Non-pigmented ciliary epithelial cell (primary cell): ENCODE measurements at places on chromosomes 7 and 10.

DNA sequence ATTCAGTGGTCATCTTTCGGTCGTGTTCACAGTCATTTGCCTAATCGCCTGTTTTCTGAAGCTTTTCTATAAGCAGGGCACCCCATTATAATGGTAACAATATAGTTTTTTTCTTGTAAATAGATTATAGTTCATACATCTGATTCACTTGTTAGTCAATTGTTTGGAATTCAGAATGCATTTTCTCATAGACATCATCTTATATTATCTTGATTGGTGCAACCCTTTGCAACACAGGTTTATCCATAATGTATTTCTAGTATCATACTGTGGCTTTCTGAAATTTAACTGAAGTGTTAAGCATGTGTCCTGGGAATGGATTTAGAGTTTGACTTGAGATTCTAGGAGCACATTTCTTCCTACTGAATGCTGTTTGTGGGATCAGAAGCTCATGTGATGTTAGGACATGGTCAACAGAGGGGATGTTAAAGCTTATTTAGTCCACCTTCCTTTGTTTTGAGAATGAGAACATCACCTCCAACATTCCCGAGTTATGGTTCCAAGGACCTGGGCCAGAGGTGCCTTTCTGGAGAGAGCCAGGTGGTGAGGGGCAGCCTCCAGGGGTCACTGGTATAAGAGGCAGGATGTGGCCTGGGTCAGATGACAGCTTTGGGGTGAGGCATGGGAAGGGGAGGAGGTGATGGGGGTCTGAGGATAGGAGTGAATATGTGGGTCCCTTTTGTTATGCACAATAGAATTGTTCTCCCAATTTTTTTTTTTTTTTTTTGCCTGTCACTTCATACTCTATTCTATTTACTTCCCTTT lies 415.6 kb downstream of the EXOC4 start:
- no peak for DNase-seq

- peak; percentile 42 for DNase-seq
Measured at GRCh38 chr10:32000937-32001336, 55.3 kb downstream of the KIF5B start.

GRCh38 chr10:121435099-121435875 lies 163.0 kb downstream of the FGFR2 start:
- DNase-seq, result no peak

DNA sequence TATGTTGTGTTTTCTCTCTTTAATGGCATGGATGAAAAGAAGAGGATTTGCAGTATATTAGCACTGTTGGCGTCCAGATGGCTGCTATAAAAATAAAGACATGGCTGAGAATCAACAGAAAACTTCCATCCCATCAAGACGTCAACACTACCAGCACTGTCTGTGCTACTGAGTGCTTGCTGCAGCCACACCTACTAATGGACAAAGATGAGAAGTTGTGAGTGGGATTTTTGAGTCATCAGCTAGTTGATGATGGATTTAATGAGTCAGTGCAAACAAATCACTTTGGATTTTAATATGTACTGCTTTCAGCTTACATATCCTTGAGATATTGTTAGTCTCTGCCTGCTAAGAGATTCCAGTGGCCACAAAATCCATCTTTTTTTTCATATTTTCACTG lies 631.0 kb upstream of the ANKRD30A start:
- DNase-seq, result peak; percentile 64

DNA sequence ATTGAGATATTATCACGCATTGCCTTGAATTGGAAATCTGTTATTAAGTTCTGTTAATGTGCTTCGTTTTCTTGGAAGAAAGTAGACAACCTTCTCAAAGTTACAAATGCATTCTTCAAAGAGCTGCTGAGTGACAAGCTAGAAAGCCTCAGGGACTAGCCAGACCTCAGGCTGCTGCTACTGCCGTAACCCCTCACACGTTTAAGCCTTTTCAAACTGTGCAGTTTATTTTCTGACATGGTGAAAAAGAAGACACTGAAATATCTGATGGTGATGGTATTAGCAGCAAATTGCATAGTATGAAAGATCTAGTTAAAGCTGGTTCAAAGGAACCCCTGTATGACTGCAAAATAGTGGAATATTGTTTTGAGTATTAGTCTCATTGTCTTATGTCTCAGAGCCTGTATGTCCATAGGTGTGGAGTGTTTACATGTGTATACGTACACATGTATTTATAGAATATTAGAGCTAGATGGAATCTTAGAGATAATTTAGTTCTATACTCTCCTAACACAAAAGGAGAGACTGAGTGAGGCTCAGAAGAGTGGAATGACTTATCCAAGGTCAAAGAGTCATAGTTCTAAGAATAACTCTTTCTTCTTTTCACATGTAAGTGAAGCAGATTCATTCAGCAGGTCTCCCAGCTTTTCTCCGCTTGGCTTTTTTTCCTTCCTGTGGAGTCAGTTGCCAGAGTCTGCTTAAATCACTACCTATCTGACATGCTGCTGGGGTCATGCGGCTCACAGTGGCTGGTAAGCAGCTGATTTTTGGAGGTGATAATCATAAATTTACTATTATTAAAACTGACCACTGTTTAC lies 431.9 kb downstream of the PLXDC2 start:
- no peak for DNase-seq

DNA sequence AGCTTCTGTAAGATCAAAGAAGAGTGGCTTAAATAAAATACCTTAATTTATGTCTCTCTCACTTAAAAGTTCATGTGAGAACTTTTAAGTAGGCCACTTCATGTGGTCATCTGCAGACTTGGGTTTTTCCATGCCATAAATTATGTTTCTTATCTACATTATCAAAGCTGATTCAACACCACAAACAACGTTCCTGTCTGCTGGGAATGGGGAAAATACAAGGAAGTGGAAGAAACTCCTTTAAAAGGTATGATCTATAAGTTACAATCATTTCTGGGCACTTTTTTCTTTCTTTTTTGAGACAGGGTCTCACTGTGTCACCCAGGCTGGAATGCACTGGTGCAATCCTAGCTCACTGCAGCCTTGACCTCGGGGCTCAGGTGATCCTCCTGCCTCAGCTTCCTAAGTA lies 16.9 kb upstream of the OTUD1 start:
- DNase-seq, result no peak

DNA sequence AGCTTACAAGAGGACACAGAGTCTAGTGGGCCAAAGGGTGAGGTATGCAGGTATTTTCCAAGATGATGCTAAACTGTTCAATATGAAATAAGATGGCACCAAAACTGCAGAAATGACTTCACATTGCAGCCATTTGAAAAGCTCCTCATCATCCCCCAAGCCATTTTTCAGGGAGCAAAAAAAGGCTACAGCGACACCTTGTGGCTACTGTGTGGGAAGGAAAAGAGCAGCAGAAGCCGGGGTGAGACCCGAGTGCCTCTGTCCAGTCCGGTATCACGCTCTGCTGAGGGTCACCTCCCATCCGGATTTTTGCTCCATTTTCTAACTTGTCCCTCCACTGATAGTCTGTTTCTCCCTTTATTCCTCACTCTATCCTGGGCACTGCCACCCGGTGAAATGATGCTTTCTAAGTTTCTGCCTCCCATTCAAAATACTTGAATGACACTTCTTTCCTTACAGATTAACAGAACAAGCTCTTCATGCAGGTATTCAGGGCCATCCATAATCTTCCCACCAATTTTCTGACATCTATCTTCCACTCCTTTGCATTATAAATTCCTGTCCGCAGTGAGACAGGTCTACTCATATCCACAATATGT lies 220.2 kb downstream of the DGKI start:
- no peak for DNase-seq

GRCh38 chr10:29619241-29619669 lies 15.5 kb downstream of the SVIL start:
- no peak for DNase-seq

DNA sequence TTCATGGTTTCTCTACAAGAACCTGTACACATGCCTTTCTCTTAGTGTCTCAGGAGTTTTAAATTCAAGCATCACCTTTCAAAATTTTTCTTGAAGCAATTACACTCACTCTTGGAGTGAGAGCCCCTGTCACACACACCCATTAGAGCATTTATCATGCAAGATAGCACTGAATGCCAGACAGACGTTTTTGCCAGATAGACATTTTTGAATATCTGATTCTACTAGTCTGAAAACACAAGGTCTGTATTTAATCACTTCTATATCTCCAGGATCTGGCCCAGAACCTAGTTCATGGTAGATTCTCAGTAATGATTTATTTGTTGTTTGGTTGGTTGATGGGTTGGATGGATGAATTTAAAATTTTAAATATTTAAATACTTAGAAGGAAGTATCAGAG lies 60.9 kb upstream of the PDE1C start:
- no peak for DNase-seq

- no peak for DNase-seq
Measured at GRCh38 chr10:118827466-118828155, 72.8 kb upstream of the CACUL1 start.

- DNase-seq, result no peak
Measured at GRCh38 chr7:1245524-1246050, 12.9 kb downstream of the UNCX start.

- DNase-seq, result no peak
Measured at GRCh38 chr7:1454542-1454941, 4.7 kb downstream of the MICALL2 start.

- no peak for DNase-seq
Measured at GRCh38 chr10:98368644-98369043, 46.3 kb downstream of the PYROXD2 start.

- DNase-seq, result peak; percentile 70
Measured at GRCh38 chr7:149872419-149873073, 1.2 kb upstream of the ATP6V0E2 start.

GRCh38 chr7:29976673-29977415 lies 12.8 kb downstream of the SCRN1 start:
- DNase-seq, result no peak

DNA sequence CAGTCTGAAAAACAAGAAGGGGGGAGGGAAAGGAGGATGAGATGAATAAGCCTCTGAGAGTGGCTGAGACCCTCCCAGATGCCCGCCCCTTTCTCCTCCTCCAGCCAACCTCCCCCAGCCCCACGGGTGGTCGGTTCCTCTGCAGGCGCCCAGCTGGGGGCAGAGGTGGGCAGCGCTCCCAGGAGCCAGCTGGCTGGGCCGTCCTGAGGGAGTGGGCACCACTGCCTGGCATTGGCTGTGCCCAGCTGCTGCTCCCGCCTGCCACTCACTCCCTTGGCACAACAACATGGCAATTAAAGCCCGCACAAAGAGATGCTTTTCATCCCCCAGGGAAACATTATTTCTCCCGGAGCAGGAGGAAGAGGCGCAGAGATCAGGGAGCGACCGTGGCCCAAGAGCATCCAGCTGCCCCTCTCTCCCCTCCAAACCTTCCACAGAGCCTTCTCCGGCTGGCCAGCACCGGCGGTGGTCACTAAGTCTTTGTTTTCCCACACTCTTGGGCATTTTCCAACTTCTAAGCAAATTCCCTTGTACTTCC lies 107.2 kb downstream of the SPDYE5 start:
- DNase-seq, result no peak

- no peak for DNase-seq
Measured at GRCh38 chr7:130560972-130561371, 69.1 kb downstream of the MEST start.

DNA sequence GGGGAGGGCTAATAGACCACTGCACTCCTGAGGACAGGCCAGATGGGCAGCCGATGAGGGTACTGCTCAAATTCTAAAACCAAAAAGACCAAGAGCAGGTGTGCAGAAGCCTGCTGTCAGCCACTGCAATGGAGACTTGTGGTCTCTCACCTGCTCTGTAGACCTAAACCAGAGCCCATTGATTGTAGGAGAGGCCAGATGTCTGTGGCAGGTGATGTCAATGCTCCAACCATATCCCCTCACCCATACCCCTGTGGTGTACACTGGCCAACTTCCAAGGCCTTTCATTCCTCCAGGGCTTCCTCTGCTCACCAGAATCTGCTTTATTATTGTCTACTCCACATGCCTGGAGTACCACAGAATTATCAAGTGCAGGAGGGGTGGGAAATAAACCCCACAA lies 116.9 kb upstream of the CHST15 start:
- no peak for DNase-seq

DNA sequence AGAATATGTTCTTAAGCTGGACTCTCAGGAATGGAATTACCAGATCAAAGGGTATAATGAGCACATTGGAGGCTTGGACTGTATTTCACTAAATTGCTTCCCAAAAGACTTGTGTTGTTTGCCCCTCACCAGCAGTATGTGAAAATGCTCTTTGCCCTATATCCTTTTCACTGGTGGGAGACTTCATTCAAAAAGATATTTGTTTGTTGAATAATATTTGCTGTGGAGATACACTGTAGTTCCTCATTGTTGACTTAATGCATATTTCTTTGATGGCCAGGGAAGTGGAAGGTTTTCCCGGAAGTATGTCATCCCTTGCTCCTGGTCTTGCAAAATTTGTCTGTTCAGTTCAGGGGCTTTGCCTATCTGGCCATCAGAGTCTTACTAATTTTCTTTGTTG lies 19.4 kb downstream of the GSTO2 start:
- DNase-seq, result no peak

DNA sequence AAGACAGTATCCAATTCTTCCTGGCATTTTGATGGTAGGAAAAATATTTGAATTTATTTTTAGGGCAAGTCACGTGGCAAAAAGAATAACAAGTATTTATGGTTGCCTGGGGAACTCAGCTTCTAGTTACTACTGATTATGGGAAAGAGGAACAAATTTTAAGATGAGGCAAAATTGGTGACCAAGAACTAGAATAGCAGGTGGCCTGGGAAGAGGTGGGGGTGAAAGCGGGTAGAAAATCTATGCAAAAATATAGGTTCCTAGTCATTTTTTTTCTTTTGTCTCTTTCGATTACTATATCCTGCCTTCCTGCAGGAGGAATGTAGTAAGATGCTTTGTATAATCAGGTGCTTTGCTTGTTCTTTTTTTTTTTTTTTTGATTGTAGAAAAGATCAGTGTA lies 27.8 kb downstream of the ENTPD1 start:
- DNase-seq, result no peak

DNA sequence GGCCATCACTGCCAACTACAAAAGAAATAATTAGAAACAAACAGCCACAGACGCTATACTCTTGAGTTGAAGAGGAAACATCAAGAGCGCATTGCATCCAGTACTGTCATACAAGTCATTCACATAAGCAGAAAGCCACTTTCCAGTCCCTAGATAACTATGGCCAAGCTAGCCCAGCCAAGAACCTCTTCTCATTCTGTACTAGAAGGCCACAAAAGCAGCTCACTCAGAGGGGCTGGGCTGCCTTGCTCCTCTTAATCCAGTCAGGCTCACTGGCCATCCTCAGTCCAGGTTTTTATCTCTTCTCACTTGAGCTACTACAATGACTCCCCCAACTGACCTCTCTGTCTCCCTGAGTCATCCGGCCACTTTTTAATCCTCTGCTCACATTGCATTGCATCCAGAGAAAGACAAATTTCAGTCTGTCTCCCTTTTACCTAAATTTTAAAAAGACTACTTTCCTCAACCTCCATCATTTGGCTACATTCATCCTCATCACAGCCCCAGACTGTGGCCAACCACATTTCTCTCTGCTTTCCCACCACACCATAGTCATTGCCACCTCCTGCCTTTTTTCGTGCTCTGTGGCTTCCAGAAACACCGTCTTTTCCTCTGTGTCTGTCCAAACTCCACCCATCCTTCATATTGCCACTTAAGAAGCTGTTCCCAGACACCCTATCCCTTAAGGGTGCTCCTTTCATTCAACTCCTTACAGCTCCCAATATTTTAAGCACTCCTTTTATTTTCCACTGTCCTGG lies 25.0 kb downstream of the PPP1R3C start:
- no peak for DNase-seq
